Ammon's horn (tissue), 1 donor: ENCODE measurements at places on chromosomes 2 and 18.

DNA sequence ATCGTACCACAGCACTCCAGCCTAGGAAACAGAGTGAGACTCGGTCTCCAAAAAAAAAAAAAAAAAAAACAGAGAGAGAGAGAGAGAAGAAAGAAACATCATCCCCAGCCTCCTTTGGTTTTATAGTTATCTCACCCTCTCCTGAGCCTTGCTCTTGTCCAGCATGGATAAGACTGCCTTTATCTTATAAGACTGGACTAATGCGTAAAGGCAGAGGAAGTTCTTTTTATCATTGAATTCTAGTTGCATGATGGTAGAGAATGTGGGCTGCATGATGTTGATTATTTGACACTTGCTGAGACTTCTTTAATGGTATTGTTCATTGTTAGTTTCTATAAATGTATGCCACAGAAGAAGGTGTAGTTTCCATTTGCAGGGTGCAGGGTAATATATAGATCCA lies 124.4 kb downstream of the ZBTB7C start:
- no peak for DNase-seq

- no peak for DNase-seq
These were observed 210.3 kb downstream of the TMX3 start for GRCh38 chr18:68504441-68505177.

GRCh38 chr2:217553679-217554078 lies 449.1 kb downstream of the TNS1 start:
- no peak for DNase-seq

- DNase-seq: no peak
These were observed 182.7 kb downstream of the PRPF40A start for GRCh38 chr2:152534460-152535135.

GRCh38 chr2:170091436-170091835 lies 86.5 kb upstream of the MYO3B start:
- DNase-seq: no peak

DNA sequence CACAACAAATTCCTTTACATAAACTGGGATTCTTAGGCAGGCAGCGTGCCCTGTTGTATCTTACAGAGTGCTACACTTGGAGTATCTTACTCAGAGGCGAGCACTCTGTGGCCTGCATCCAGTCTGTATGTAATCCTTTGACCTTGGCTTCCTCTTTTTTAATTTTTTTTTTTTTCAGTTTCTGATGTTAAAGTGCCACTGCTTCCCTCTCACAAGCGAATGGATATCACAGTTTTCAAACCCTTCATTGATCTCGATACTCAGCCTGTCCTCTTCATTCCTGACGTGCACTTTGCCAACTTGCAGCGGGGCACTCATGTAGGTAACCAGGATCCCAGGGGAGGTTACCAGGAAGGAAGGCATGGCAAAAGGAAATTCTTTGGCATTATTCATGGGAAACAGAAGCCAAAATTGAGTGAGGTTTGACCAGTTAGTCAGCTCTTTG lies 40.4 kb downstream of the GRHL1 start:
- DNase-seq: no peak

GRCh38 chr2:112153179-112153490 lies 14.9 kb downstream of the FBLN7 start:
- no peak for DNase-seq

GRCh38 chr2:3598197-3598910 lies 3.4 kb downstream of the COLEC11 start:
- no peak for DNase-seq

- DNase-seq: no peak
These were observed 21.3 kb downstream of the LPIN1 start for GRCh38 chr2:11767779-11768178.

GRCh38 chr2:607172-607571 lies 70.0 kb downstream of the TMEM18 start:
- no peak for DNase-seq

GRCh38 chr2:81467096-81467495 lies 1162.5 kb upstream of the LRRTM1 start:
- no peak for DNase-seq
